ENCODE measurements at places on chromosomes 5 and 9.

GRCh38 chr5:98111686-98112085 lies 661.8 kb upstream of the RGMB start:
- no peak for DNase-seq

GRCh38 chr9:129385211-129385934 lies 207.3 kb upstream of the IER5L start:
- DNase-seq = no peak

GRCh38 chr5:36660397-36661049 lies 54.1 kb downstream of the SLC1A3 start:
- no peak for DNase-seq

- DNase-seq = no peak
Observed at GRCh38 chr5:97714424-97714823, 531.4 kb upstream of the RIOK2 start.

GRCh38 chr5:91281401-91281800 lies 101.7 kb downstream of the ARRDC3 start:
- DNase-seq = no peak

All from NCI-H1417 treated with DMSO at 0.1 percent for 48 hours (cell line).